ENCODE measurements at places on chromosomes 5 and 9. TPM values are rescaled to one million over a fixed set of nuclear protein-coding genes. Genes with fewer than 3 reads are reported as not detected.

The MRPS27 gene
- 130 TPM for total RNA-seq

The PRUNE2 gene
- total RNA-seq = 0.59 TPM

The SLIT3 gene
- 0.08 TPM for total RNA-seq

The GLRA1 gene
- total RNA-seq = not detected

The PPP2R2B gene
- total RNA-seq = not detected

The PCDHA6 gene
- total RNA-seq = 0.10 TPM

The FOXD4L6 gene
- 0.13 TPM for total RNA-seq

The PCDHB9 gene
- total RNA-seq = not detected

GRCh38 chr9:88313364-88314220, 74.7 kb upstream of the SPIN1 start:
- no peak for DNase-seq

GRCh38 chr5:149939546-149939945, 5.0 kb downstream of the PDE6A start:
- DNase-seq = peak; percentile 52

DNA sequence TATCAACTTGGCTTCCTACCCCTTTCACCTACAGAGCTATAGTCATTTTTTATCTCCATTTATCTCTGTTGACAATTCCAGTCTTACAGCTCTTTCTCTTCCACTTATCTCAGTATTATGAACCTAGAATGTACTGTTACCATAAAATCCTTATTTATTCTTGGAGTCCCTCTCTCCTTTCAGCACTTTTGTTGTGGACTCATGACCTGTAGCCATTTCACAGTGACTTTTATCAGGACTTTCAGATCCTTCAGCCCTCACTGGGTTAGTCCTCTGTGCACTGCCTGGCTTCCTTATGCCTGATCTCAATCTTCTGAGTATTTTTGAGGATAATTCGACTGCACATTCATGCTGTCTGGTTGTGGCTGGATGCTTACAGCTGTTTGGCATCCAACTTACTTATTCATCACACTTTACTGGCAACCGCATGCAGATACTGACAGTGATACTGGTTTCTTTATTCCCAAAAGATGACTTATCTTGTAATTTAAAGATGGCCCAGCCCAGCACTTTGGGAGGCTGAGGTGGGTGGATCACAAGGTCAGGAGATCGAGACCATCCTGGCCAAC, 293.3 kb downstream of the MAN2A1 start:
- no peak for DNase-seq

- no peak for DNase-seq
These were observed 191.7 kb downstream of the AOPEP start for GRCh38 chr9:94918038-94918753.

DNA sequence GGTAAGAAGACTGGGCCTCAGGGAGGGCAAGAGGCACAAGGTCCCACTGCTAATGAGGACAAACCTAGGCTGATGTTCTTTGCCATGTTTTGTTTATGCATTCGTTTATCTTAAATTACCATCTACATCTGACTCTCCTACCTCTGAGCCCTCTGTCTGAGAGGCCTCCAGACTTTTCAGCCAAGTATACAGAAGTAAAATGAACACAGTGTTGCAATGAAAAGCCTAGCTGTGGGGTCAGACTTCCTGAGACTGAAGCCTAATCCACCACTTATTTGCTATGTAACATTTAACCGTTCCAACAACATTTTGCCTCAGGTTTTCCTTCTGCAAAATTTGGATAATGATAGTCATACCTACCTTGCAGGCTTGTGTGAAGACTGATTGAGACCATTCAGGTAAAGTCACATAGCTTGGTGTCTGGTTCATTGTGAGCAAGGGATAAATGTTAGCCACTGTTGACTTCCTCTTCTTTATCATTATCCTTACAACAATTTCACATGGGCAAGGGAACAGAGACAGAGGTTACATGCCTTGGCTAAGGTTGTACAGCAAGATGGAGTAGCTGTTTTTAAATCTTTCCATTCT, 374.9 kb upstream of the CLINT1 start:
- no peak for DNase-seq

- DNase-seq = no peak
These were observed 11.6 kb upstream of the CEP120 start for GRCh38 chr5:123434796-123435195.

DNA sequence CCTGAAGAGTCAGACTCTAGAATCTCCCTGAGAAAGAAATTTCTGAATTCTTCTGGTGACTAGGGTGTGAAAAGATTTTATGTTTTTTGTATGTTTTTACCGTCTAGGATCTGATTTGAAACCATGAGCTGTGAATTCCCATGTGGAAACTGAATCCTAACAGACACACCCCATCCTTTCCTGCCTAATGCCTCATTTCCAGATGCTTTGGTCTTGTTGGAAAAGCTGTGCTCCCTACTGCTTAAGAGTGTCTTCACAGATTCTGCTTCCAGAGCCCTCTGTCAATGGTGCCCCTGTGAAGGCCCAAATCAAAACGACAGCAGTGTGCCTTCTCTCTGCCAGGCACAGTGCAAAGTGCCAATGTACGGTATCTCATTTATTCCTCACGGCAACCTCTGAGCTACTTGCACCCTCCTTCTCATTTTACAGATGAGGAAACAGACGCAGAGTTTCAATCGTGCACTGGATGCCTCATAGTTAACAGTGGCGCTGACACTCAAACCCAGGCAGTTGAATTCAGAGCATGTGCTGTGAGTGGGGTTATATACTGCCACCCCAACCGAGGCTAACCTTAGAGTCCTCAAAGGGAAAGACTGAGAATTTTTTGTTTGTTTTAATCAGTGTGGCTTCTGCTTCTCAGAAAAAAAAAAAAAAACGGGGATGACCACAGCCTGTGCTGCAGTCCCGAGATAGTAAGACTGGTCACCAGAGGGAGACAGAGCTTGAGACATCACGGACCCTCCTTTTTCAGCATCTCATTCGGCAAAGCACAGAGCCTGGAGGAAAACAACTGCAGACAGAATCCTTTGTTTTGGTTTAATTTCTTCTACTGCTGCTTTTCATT, 188.4 kb downstream of the SNCAIP start:
- DNase-seq = peak; percentile 67

- no peak for DNase-seq
These were observed 259.3 kb downstream of the ROR2 start for GRCh38 chr9:91690540-91691249.

DNA sequence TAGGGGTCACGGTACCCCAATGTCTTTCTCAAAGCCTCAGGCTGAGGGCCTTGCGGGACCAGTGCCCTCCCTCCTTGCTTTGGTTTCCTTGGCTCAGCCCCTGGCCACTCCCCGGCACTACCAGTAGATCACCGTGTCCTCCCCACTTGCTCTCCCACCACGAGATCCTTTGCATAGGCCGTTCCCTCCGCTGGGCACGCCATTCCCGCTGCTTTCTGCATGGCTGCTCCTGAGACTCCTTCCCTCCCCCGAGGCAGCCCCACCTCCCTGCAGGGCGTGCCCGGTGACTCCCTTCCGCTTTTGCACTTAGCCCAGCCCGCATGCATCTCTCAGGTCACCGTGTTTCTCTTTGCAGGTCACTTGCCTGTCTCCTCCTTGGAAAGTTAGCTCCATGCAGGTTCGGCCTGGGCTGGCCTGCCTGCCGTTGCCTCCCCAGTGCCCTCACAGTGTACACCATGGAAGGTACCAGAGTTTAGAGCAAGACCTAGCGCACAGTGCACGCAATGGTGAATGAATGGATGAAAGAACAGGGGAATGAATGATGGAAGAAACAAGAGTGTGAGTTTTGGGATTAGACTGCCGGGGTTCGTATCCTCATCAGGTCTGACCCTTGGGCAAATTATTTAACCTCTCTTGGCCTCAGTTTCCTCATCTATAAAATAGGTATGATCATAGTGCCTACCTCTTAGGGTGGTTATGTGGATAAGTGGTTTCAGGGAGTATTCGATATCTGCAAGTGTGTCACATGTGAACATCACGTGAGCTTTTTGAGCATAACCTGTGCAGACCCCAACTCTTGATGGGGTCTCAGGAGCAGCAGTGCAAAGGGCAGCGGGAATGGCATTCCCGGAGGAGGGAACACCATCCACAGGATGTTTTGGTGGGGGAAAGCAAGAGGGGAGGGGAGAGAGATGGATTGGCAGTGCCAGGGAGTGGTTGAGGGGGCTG, 214.3 kb downstream of the C9orf50 start:
- peak; percentile 17 for DNase-seq

DNA sequence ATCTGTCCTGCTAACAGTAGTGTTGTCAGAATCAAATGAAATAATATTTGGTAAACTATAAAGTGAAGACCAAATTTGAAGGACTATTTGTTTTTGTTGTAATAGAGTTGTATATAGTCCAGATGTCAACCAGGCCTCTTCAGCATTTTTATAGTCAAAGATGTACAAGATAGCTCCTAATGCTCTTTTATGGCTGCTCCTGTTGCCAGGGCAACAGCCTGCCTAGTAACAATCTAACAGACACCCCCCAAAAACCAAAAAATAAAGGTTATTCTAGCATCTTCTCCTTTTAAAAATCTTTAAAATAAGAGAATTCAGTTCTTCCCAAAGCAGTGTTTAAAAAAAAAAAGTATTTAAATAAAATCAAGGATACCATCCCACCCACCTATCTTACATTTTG, 49.5 kb upstream of the MACIR start:
- DNase-seq = no peak

DNA sequence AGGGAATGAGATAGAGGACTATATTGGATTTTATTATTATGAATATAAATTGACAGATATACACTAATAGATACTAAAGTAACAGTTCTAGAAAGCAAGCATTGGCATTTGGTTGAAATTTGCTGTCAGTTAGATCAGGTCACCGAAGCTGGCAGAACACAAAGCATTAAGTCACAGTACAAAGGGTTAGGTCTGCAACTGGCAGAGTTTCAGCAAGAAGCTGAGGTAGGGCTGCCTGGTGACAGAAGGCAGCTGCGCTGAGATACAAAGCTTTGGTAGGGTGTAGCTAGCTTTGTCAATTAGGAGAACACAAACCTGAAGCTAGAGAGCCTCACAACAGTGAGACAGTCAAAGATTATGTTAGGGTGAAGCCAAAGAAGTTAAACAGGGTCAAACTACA, 6.3 kb upstream of the CSNK1G3 start:
- DNase-seq = no peak

GRCh38 chr5:90506221-90506620, 23.2 kb downstream of the LYSMD3 start:
- DNase-seq = no peak

DNA sequence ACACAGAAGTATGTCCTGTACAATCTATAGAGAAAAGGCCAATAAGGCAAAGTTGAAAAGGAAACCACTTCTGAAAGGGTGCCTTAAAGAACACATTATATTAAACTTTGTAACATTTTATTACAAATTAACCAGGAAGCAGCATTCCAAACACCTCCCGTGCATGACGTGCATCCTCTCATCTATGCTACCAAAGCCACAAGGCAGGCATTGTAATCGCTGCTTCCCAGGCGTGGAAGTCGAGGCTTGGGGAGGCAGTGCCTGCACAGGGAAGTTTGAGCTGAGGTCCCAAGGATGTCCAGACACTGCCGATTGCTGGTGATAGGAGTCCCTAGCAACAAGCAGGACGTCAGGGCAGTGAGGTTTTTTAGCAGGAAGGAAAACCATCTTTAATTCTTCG, 44.3 kb upstream of the BARHL1 start:
- DNase-seq = no peak

GRCh38 chr5:102866237-102866600, 111.1 kb downstream of the PAM start:
- DNase-seq = no peak

- no peak for DNase-seq
These were observed 5.5 kb downstream of the UBE2D2 start for GRCh38 chr5:139566611-139567010.

DNA sequence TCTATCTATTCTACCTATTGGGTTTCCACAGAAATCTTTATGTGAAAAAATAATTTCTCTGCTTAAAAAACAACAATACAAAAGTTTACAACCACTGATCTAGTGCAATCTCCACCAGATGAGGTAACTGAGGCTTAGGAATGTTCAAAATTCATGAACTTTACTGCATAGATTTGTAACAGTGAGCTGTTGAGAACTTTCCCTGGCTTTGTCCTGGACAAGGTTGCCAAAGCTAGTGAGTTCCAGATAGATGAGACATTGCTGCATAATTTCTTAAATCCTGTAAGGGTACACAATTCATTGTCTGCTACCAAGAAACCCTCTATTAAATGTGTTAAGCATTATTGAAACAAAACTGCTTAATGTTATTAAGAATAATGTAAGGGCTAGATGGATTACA, 102.7 kb downstream of the OSMR start:
- DNase-seq = no peak

DNA sequence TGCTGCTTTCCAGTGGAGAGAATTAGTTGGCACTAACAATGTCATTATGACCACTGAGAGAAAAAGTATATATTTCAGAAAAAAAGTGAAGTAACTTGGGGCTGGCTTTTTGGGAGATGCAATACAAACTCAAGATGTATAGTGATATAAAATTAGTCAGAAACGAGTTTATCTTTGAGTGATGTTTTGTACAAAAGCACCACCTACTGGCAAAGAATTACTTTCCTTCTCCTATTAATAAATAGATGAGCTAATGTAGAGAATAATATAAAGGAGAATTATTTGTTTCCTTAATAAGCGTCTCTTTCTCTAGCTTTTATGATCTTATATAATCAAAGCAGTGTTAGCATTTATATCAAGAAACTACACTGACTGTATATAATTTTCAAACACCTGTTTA, 158.8 kb downstream of the MEF2C start:
- DNase-seq = peak; percentile 12

DNA sequence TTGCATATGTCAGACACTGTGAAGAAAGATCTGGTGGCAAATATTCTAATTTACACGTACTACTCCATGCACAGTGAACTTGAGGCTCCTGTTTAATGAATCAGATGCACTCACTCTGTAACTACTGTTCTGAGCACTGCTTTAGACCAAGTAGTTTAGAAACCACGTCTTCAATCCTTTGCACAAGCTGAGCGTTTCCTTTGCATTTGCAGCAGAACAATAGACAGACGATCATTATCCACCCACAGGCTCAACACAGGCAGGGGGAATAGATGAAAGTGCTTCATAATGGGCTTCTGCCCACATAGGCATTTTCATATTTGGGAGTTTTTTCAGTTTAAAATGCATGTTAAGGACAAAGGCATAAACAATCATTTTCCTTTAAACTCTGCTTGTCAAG, 423.3 kb upstream of the ADAMTS16 start:
- DNase-seq = no peak

- no peak for DNase-seq
These were observed 38.2 kb upstream of the PTGS1 start for GRCh38 chr9:122332644-122333043.

DNA sequence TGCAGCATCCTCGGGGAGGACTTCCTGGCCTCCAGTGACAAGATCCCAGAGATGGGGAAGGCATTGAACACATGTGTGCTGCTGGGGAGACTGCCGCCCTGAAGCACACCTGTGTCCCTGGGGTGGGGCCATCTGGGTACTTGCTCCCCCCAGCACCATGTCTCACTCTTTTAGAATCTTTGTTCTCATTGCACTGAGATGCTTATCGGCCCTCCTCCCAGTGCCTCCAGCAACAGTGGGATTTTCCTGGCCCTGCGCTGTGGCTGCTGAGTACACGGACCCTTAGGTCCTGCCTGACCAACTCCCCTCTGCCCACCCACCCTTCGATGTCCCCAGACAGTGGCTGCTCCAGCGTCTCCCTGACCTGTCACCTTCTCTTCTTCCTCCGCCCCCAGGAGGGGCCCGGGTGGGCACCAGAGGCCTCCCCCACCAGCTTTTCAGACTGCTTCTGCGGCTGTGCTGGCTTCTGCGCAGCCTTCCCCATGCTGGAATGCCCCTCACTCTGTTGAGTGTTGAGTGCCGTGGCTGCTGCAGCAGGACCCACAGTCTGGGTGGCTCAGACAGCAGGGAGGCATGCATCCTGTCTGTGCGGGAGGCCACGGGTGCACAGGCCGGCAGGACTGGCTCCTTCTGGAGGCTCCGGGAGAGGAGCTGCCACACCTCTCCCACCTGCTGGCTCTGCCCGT, 145.9 kb upstream of the IRX2 start:
- DNase-seq = no peak
